ENCODE measurements at places on chromosomes 6 and 20.

- DNase-seq, result no peak
Measured at GRCh38 chr6:120590611-120591010, 743.7 kb downstream of the TBC1D32 start.

DNA sequence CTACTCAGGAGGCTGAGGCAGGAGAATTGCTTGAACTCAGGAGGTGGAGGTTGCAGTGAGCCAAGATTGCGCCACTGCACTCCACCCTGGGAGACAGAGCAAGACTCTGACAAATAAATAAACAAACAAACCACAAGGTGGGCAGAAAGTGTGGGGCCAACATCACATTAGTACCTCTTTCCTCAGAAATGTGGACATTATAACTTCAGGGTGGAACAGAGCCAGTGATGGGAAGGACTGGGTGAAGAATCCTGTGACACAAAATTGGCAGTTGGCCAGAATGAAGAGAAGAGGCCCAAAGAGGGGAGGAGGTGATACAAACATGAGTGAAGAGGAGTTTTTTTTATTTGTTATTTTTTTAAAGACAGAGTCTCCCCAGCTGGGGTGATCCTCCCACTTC lies 50.6 kb downstream of the NUP153 start:
- DNase-seq, result no peak

DNA sequence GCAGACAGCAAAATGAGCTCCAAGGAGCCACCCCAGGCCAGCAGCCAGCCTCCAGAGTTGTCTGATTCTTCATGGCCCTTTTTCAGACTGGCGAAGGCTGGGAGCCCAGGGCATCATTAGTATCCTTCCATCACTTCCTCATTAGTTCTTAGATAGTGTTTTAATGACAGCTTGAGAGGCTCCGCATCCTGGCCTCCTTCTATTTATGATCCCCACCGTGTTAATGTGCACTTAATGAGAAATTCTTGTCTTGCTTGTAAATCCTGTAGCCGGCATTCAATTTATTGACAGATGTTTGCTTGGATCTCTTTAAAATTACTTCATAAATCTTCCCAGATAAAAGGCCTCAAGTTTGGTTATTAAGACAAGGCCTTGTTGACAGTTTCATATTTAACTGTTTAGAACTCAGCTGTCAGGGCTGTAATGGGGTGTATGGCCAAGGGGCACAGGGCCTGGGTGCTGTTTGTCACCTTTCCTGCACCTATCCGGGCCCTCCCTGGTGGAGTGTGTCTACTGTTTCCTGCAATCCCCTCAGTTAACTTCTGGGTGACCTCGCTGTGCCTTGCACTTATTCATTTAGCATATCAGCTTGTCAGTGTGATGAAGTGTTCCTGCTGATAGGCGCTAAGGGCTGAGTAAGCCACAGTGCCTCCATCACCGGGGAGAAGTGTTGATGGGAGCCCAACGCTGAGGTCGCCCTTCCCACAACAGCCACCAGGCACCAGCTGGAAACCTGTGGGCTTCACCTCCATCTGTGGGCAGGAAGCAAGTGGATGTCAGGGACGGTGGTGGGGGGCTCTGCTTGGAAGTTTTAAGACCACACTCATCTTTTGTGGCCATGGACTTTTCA lies 169.3 kb downstream of the TSHZ2 start:
- DNase-seq, result no peak

- no peak for DNase-seq
Measured at GRCh38 chr6:33437666-33438065, 16.7 kb upstream of the ZBTB9 start.

GRCh38 chr20:57396212-57396983 lies 5.2 kb downstream of the RBM38 start:
- no peak for DNase-seq

DNA sequence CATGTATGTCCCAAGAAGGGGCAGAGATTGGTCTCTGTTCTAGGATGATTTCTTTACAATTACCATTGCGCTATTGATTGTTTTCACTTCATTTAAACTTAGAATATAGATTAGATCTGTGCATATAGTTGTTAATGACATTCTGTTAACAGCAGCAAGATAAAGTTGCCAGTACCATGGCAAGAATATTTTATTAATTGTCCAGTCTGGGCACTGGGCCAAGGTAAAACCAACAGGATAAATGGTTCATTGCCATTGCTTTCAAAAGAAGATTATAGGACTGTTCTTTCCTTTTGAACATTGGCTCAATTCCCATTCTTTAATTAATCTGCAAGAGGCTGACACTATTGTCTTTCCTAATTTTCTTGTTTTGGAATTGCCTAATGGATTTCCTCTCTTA lies 592.4 kb downstream of the RFPL4B start:
- DNase-seq, result no peak

GRCh38 chr6:63565727-63566596 lies 6.3 kb upstream of the LOC128125822 start:
- peak; percentile 4 for DNase-seq

DNA sequence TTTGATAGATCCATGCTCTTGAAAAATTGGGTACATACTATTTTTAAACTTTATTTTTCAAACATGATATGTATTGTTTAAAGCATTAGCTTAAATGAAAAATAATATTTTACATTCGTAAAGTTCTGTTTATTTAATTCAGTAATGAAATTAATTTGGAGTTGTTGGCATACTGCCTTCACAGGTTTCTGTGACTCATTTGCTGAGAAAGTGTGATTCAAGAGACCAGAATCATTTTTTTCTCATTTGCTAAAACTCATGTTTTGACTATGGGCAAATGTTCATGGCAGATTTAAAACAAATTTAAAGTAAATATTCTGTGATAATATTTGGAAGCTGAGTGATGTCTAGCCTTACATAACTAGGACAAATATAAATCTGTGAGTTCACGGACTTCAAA lies 230.4 kb downstream of the BCKDHB start:
- no peak for DNase-seq

DNA sequence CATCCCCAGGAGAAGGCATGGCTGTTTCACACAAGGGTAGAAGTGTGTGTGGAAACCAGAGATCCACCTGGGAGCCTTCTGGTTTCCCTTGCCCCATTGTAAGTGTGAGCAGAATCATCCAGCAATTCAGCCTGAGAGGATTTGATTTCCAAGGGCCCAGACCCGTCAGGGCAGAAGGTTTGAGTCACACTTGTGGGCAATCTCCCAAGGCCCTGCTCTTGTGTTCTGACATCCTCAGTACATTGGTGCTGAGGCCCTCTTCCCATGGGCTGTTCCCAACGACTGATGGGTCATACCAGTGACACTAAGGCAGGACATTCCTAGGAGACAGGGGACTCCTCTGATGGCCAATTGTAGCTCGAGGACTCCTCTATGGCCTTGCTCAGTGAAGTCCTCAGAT lies 58.2 kb upstream of the POLR1H start:
- DNase-seq, result peak; percentile 60

DNA sequence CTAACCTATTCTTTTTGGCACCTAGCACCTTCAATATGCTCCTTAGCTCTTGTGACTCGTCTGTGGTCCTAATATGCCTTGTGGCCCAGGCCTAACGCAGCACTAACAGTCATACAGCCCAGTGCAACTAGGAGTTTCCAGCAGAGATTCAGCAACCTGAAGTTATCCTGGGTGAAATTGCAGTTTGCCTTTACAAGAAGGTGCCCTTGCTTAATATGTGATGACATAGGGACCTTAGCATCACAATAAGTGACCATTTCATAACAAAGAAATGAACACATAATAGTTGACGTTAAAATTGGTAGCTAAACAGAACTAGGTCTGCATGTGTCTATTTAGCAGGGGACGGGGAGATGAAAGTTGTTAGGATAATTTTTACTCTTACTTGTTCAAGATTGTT lies 10.1 kb downstream of the FIG4 start:
- DNase-seq, result no peak

DNA sequence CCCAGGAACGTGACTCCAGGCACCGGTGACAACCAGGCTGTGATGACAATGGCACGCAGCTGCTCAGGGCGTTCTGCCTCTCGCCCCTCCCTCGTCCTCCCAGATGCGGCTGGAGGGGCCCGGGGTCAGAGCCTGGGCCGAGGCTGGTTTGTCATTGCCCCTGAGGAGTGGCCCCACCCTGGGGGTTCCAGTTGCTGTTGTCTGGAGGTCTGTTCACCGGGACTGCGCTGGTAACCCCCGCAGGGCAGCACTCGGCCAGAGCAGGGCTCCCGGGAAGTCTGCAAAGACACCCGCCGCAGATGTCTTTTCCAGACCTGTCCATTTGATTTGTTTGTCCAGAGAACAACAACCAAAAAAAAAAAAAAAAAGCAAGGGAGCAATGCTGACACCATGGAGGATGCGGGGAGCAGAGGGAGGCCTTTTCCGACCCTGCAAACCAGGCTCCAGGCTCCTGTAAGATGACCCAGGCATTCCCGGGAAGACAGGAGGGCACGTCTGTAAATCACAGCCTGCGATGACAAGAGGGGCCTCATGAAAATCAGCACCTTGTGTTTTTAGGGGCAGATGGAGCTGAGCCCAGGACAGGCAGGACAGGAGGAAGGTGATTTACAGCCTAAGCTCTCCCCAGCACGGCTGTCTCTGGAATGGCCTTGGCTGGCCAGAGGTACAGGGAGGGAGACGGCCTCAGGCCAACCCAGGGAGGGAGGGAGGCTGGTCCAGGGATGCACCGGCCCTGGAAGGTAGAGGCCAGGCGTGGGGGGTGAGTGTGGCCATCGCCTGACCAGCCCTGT lies 189.3 kb downstream of the ERMARD start:
- no peak for DNase-seq

DNA sequence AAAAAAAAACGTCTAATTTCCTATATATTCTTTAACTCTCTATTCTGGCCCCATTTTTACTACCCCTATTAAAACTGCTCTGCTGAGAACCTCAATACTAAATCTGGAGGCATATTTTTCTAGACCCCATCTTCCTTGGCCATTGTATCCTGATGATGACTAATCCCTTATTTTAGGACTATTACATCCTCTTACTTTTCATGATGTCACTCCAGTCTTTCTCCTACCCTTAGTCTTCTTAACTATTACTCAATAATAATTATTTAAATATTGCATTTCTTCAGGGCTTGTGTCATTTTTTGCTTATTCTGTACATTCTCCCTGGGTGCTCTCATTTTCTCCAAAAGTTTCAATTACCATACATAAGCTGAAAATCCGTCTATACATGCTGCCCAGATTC lies 6.4 kb downstream of the FBXO30 start:
- no peak for DNase-seq

GRCh38 chr6:44233567-44234100 lies 10.2 kb downstream of the SLC29A1 start:
- no peak for DNase-seq

- DNase-seq, result no peak
Measured at GRCh38 chr20:39717936-39718335, 755.8 kb downstream of the DHX35 start.

- no peak for DNase-seq
Measured at GRCh38 chr6:36370638-36371037, 16.8 kb downstream of the ETV7 start.

DNA sequence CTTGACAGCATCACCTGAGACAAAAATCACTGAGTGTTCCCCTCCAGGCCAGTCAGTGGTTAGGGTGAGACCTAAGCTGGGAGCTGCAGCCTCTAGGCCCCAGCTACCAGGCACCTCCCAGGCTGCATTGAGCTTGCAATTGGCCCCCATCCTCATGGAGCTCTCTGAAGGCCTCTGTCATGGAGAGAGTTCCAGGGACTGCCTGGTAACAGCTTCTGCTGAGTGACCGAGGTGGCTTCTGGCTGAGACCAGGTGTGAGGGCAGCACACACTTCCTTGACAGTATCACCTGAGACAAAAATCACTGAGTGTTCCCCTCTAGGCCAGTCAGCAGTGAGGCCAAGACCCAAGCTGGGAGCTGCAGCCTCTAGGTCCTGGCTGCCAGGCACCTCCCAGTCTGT lies 283.0 kb downstream of the SMOC2 start:
- DNase-seq, result no peak

DNA sequence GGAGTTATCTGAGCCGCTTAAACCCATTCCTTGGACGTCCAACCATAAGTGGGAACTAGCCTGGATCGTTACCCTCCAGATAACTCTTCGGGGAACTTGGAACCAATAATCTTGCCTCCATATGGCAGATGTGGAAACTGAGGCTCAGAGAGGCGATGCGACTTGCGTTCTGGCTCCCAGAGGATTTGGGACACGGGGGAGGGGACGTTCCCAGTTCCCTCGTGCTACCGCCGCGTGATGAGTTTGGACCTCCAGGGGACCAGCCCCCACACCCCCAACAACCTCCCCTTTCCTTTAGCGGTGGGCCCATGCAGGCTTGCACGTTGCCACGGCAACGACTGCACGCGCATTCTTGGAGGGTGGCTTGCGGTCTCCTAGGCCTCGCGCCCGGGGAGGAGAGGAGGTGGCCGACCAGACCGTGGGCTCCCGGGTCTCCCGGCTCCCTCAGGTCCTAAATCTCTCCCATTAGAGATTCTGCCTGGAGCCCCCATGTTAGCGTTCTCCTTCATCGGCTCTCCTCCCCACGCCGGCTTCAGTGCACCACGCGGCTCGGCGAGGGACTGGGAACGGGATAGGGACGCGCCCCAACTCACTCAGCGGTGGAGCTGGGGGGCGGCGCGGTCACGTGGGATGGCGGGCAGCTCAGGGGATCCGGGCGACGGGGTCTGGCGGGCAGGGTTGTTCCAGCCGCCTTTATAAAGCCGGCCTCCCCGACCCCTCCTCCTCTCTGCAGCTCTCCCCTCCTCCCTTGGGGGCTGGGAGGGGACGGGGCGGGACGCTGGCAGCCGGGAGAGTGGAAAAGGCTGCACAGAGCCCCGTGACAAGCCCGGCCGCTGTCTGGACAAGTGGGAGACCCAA lies at the start of gene PLTP:
Gene PLTP (minus strand): TSS at position 670 of the 858 bp plus-strand sequence. CDS start 703 bp downstream, outside the sequence.
- DNase-seq, result peak; percentile 59

DNA sequence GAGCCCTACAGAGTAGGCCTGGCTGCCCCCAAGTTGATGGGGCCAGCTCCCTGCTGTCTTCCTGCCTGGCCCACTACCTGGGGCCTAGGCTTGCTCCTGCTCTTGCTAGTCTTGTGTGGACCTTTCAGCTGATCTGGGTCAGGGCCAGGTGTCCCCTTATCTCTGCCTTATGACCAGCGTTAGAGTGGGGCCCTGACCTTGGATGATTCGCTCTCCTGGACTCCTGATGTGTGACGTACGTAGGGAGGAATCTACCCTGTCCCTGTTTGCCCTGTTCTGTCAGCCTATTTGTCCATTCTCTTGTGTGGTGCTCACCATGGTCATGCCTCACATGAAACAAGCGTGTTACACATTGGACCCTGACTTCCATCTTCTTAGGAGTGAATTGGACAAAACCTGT lies 571.8 kb downstream of the QKI start:
- peak; percentile 30 for DNase-seq

GRCh38 chr6:157954150-157955117 lies 27.2 kb upstream of the SYNJ2 start:
- no peak for DNase-seq
